Dermis blood vessel endothelial cell (primary cell): ENCODE measurements at places on chromosomes 1 and 21.

- no peak for DNase-seq
Measured at GRCh38 chr1:235953801-235954200, 87.1 kb upstream of the LYST start.

DNA sequence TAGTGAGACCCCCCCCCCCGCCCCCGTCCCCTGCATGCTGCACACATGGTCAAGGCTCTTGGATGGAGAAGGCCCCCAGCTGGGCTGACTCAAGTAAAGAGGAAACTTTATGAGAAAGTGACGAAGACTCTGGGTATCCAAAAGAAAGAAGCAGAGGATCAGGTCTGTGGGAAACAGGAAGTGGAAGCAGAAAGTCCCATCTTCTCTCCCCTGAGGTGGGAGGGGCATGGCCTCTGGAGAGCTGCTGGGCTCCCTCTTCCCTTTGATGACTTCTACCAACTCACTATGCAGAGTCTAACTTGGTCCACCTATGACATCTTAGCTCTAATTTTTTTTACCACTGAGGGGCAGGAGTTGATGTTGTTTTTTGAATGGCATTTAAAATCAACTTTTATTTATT, 42.7 kb upstream of the LIN9 start:
- no peak for DNase-seq

DNA sequence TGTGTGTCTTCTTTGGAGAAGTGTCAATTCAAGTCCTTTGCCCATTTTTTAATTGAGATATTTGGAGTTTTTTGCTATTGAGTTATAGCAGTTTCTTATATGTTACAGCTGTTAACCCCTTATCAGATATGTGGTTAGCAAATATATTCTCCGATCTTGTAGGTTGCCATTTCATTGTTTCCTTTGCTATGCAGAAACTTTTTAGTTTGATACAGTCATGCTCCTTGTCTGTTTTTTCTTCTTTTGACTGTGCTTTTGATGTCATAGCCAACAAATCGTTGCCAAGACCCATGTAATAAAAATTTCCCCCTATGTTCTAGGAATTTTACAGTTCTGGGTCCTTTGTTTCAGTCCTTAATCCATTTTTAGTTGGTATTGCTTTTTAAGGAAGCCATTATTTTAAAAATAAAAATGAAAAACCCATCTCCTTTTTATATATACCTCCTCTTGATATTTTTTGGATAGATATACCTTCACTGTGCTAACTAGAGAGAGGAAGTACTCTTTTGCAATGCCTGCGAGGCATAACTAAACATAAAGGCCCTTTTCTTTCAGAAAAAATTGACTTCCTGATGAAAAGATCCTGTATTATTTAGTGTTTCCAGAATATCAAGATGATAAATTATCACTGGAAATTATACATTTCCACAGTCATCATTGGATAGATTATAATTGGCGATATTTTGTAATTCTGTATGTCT, 127.8 kb downstream of the HS2ST1 start:
- DNase-seq: no peak

DNA sequence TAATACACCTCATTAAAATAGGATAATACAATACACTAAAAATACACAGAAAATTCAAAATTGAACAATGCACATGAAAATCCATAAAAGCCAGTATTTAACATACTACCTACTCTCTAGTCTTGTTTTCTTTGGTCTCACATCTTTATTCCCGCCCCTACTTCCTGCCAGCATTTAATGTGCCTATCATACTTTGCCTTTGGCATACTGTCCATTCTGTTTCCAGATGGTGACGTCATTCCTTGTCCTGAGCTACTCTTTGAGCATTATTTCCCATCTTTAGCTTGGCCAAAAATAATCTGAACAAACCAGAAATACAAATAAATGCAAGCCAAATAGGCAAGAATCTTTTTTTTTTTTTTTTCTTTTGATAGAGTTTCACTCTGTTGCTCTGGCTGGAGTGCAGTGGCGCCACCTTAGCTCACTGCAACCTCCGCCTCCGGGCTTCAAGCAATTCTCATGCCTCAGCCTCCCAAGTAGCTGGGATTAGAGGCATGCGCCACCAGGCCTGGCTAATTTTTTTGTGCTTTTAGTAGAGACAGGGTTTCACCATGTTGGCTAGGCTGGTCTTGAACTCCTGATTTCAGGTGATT, 4.4 kb downstream of the HFM1 start:
- DNase-seq: peak; percentile 5

DNA sequence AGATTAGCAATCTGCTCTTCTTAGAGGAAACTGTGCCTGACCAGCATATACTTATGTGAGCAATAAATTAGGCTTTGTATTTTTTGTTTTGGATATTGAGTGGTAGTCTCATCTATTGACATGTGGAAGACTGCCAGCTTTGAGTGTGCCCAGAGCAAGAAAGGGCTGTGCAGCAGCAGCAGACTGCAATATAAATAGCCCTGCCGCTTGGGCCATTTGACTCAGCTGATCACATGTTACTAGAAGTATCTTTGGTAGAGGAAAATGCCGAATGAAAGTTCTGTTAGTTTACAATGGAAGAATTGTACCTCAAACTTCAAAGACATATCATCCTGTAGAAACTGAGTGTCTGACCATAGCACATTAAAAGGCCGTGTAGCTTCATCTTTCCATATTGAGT, 9.1 kb upstream of the PSMB2 start:
- no peak for DNase-seq

GRCh38 chr1:84245563-84245962, 55.9 kb upstream of the SAMD13 start:
- peak; percentile 64 for DNase-seq

GRCh38 chr1:186076006-186076405, 299.0 kb downstream of the TPR start:
- no peak for DNase-seq
